ENCODE measurements at places on chromosomes 7 and 10.

- no peaks in the 10 kb centered on the region for H3K36me3 ChIP-seq
- no peaks in the 10 kb centered on the region for H3K4me1 ChIP-seq
- no peak overlapping the region for H3K4me3 ChIP-seq
Measured at GRCh38 chr7:138917771-138918170, 63.4 kb downstream of the KIAA1549 start.

DNA sequence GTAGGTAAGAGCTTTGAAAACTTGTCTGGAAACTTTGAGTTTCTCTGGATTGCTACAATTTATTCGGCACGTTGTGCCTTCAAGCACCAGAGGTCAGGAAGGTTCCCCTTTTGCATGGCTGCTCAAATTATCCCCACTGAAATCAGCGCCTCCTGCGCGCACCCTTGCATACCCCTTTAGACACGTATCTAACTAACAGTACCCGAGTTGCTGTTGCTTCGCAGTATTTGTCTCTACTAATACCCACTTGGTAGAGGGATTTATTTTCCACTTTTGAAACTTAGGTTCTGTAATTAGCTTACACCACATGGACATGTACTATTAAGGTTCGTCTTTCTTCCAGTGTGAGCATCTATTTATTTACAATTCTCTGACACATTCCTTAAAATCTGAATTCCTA is 1.6 kb downstream of the MEOX2 start:
- no peaks in the 10 kb centered on the region for H3K27me3 ChIP-seq
- H3K36me3 ChIP-seq, result no peaks in the 10 kb centered on the region
- H3K27ac ChIP-seq, result no peak overlapping the region
- DNase-seq, result no peak

DNA sequence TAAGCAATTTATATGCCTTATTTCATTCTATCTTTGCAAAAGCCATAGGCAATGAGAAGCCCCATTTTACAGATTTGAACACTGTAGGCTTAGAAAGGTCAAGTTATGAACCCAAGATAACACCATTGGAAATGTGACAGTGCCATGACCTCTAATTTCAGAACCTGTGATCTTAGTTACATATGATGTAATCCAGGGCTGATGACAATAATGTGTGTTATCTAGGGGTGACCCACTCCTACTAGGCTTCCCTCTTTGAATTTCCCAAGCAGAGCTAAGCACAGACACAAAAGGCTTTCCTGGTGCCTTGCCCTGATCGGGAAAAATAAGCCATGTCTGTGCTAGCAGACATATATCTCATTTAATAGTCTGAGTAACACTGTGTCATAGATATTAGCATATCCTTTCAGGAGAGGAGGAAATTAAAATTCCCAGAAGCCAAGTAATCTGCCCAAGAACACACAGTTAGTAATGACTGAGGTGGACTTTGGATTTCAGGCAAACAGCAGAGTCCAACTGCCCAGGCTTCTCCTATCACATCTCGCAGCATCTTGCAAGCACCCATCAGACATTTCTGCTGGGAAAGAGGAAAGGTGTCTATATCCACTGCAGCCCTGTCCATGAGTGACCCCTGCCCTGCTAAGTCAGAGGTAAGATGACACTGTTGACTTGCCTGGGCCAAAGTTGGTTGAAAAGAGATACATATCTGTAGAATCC is 2.8 kb upstream of the TECTB start:
- no peaks in the 10 kb centered on the region for H3K36me3 ChIP-seq
- no peak for DNase-seq
- H3K27ac ChIP-seq, result no peak overlapping the region
- H3K27me3 ChIP-seq, result peaks cover 5% of the 10 kb centered on the region

DNA sequence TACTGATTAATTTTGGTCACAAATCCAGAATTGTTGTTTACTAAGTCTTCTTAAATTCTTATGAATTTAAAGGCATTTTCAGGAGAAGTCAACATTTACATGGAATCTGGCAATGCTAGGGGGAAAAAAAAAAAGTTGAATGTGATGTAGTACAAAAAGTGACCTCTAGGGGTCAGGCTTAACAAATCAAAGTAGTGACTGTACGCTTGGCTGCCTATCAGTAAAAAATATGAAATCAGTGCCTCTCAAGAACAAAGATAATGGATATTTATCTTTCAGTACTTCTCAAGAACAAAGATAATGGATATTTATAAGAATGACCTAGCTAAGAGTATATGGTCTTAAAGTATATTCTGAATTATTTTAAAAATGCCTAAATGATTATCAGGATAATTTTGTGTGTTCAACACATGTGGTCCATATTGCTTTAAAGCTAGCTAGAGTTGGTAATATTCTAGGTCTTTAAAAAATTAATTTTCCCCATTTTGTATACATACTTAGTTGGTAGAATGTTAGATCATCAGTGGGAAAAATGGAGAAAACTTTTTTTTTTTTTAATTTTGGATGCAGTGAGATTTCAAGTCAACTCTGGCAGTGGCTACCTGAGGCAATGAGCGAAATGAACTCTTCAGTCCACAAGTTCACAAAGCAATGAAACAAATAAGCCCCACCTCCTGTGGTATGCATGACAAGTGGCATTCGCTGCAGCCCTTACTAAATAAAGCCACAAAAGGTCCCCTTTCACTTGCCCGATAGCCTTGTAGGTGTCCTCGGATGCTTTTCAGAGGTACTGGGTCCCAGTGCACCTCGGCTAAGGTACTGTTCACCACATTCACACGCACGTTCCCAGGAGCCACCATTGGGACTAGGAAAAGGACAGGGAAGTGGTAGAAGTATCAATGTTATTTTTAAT is 51.2 kb upstream of the LAMB4 start:
- no peaks in the 10 kb centered on the region for H3K36me3 ChIP-seq
- H3K27ac ChIP-seq, result no peak overlapping the region
- no peak overlapping the region for H3K4me3 ChIP-seq
- H3K4me1 ChIP-seq, result no peaks in the 10 kb centered on the region

GRCh38 chr10:95819620-95820329 is 63.8 kb downstream of the ENTPD1 start:
- no peaks in the 10 kb centered on the region for H3K4me1 ChIP-seq
- H3K27ac ChIP-seq, result no peak overlapping the region
- no peak overlapping the region for H3K4me3 ChIP-seq
- H3K27me3 ChIP-seq, result no peaks in the 10 kb centered on the region
- H3K36me3 ChIP-seq, result no peaks in the 10 kb centered on the region

DNA sequence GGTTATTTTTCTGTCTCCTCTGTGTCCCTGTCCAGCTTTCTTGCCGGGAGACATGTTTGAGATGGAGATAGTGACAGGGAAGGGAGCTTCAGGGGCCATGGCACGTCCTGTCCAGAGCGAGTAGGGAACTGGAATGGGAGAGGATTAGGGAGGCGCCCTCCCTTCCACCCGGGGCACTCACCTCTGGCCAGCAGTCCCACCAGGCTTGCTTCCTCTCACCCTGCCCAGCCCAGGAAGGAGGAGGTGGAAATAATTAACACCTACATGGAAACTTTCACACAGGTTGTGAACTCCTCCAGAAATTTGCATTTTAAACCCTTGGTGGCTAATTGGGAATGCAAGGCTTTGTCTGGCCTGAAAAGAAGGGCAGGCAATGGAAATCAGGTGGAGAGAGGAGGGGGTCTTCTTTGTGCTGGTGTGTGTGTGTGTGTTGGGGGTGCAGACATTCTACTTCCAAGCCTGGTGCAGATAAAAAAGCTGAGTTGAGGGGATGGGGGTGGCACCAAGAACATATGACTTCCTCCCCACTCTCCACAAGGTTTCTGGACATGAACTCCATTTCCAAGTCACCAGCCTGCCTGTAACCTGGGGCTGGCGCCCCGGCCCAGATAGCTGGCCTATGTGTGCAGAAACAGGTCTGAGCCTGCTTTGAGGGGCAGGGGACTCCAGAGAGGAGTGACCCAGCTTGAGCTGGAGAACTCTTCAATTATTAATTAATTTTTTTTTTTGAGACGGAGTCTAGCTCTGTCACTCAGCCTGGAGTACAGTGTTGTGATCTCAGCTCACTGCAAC is 199.4 kb downstream of the CYP26A1 start:
- H3K27me3 ChIP-seq, result no peaks in the 10 kb centered on the region
- no peak overlapping the region for H3K4me3 ChIP-seq
- H3K4me1 ChIP-seq, result no peaks in the 10 kb centered on the region

DNA sequence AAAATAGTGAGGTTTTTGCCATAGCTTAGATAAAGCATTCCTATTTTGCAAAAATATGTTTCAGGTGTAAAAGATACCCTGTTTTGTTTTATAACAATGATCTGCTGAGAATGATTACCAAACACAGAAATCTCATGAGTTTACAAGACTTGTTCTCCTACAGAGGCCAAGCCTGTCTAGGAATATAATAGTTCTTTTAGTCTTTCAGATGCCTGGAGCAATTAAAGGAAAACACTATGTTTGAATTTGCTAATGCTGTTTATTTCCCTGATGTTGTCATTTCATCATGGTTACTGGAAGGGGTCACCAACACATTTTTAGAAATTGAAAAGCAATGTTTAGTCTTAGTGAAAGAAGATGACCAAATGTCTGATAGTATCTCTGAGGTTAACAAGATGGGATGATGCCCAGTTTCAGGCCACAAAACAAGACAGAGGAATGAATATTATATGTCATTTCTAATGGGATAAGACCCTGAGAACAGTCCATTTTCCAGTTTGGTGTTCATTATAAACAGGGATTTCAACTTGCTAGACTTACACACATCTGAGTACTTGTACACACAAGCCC is 559.9 kb downstream of the INHBA start:
- H3K27me3 ChIP-seq, result no peaks in the 10 kb centered on the region
- H3K4me3 ChIP-seq, result no peak overlapping the region
- no peaks in the 10 kb centered on the region for H3K4me1 ChIP-seq
- H3K27ac ChIP-seq, result no peak overlapping the region
- H3K36me3 ChIP-seq, result no peaks in the 10 kb centered on the region

GRCh38 chr10:72069751-72070526 is 18.4 kb downstream of the SPOCK2 start:
- peaks cover 37% of the 10 kb centered on the region for H3K4me1 ChIP-seq
- H3K27me3 ChIP-seq, result no peaks in the 10 kb centered on the region
- H3K36me3 ChIP-seq, result peaks cover 99% of the 10 kb centered on the region
- no peak overlapping the region for H3K27ac ChIP-seq
- no peak overlapping the region for H3K4me3 ChIP-seq

DNA sequence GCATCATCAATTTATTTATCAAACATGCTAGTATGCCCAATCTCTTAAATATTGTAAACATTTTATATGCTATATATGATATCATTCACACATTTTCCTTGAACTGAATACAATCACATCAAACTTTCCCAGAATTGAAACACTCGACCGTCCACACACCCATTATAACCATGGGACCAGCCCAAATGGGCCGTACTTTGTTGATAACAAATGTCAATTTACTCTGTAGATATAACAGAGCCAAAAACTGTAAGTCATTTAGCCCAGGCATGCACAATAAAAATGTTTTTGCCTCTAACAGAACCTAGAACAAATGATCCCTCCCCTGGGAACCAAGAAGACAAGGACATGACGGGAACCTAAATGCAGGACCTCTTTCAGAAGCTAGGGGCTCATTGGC is 683 bp upstream of the ANKRD22 start:
- H3K27me3 ChIP-seq, result no peaks in the 10 kb centered on the region
- no peaks in the 10 kb centered on the region for H3K36me3 ChIP-seq
- DNase-seq, result no peak
- no peak overlapping the region for H3K4me3 ChIP-seq
- no peak overlapping the region for H3K27ac ChIP-seq

- no peaks in the 10 kb centered on the region for H3K4me1 ChIP-seq
- H3K4me3 ChIP-seq, result no peak overlapping the region
- H3K36me3 ChIP-seq, result no peaks in the 10 kb centered on the region
Measured at GRCh38 chr7:143068446-143068845, 16.3 kb downstream of the OR6V1 start.

- H3K36me3 ChIP-seq, result no peaks in the 10 kb centered on the region
- no peak overlapping the region for H3K4me3 ChIP-seq
- H3K27ac ChIP-seq, result no peak overlapping the region
- H3K4me1 ChIP-seq, result no peaks in the 10 kb centered on the region
- DNase-seq, result no peak
Measured at GRCh38 chr7:99588868-99589267, 9.2 kb upstream of the TMEM225B start.

DNA sequence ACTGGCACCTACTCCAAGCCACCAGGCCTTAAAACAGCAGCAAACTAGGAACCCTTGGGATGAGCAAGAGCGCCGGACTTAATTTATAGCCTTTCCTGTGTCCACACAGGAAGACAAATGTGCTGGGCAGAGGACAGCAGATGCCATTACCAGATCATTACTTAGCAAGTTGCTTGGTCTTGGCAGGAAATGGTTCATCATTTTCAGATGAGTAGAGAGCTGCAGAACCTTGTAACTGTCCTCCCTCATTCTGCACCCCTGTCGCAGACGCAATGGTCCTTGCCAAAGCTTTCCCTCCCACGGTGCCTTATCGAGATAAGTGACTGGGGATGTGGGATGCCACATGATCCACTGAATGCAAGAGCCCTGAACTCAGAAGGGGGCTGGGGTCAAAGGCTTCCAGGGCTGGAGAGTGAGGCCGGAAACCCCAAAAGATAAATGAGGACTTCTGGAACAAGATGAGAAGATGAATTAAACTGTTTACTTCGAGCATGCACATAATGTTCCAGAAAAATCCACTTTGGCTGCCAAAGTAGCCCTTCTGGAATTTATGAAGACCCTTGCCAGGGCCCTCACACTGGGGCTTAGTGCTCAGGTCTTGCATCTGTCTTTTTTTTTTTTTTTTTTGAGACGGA is 145.6 kb upstream of the ZNF32 start:
- H3K36me3 ChIP-seq, result no peaks in the 10 kb centered on the region
- H3K27me3 ChIP-seq, result no peaks in the 10 kb centered on the region
- H3K4me3 ChIP-seq, result no peak overlapping the region
- no peak overlapping the region for H3K27ac ChIP-seq
- H3K4me1 ChIP-seq, result no peaks in the 10 kb centered on the region

- no peaks in the 10 kb centered on the region for H3K27me3 ChIP-seq
- no peaks in the 10 kb centered on the region for H3K36me3 ChIP-seq
- no peak overlapping the region for H3K4me3 ChIP-seq
- H3K27ac ChIP-seq, result no peak overlapping the region
- no peak for DNase-seq
- no peaks in the 10 kb centered on the region for H3K4me1 ChIP-seq
Measured at GRCh38 chr7:87566311-87566900, 34.3 kb downstream of the ABCB1 start.
